Kasumi-1 (cell line): ENCODE measurements at places on chromosomes 3 and 15.

DNA sequence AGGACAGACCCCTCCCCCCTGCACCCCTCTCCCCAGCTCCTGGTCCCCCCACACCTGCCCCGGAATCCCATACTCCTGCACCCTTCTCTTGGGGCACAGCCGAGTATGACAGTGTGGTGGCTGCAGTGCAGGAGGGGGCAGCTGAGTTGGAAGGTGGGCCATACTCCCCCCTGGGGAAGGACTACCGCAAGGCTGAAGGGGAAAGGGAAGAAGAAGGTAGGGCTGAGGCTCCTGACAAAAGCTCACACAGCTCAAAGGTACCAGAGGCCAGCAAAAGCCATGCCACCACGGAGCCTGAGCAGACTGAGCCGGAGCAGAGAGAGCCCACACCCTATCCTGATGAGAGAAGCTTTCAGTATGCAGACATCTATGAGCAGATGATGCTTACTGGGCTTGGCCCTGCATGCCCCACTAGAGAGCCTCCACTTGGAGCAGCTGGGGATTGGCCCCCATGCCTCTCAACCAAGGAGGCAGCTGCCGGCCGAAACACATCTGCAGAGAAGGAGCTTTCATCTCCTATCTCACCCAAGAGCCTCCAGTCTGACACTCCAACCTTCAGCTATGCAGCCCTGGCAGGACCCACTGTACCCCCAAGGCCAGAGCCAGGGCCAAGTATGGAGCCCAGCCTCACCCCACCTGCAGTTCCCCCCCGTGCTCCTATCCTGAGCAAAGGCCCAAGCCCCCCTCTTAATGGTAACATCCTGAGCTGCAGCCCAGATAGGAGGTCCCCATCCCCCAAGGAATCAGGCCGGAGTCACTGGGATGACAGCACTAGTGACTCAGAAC is 9.8 kb downstream of the MAP1A start:
- no peak for DNase-seq

- DNase-seq = no peak
Measured at GRCh38 chr15:51878446-51879386, 49.3 kb downstream of the TMOD3 start.

- DNase-seq = no peak
Measured at GRCh38 chr3:81735334-81735733, 26.1 kb downstream of the GBE1 start.

DNA sequence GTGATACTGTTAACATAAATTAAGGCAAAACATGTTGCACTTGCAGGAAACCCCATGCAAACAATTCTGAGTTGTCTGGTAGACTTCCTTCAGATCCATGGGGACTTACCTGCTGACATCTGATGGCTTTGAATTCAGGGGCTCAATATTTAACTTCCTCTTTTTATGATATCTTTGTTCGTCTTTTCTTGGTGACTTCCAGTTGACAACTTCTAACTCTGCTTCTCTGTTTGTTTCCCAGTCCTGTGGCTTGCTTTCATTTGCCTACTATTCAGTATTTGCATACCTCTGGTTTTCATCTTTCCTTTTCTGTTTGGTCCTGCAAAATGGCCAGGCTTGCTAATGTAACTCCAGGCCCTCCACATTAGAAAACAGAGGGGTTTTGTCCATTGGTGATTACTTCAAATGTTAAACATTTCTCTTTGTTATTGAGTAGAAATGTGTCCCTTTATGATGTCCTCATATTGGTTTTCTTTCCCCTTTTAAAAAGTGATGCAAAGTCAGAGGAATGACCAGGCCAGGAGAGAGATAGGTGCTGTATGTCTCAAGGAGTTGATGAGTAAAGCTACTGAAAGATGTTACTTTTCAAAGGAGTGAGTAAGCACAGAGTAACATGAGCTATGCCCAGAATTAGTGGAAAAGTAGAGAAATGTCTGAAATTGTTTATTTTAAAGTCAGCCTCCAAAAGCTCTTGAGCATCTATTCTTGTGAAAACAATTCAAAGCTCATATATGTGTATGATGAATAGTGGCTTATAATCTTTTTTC is 335.9 kb downstream of the LPP start:
- peak; percentile 11 for DNase-seq

GRCh38 chr3:5186858-5187155 is 700 bp upstream of the EDEM1 start:
- DNase-seq = peak; percentile 46

DNA sequence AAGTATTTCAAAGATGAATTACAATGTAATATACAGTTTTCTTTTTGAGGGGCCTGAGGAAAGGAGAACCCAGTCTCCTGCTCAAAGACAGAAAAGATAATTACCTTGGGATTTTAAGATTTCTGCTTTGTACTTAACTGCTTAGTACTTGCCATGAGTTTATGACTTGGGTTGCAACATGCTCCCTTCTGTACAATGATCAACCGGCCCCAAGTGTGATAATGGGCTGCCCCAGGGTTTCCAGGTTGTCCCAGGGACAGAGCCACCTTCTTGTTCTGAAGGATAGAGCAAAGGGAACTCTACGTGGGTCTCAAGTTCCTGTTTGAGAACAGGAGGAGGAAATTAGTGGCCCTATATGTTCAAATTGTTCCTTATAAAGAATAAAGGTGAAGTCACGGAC is 104.8 kb downstream of the ABHD5 start:
- no peak for DNase-seq

DNA sequence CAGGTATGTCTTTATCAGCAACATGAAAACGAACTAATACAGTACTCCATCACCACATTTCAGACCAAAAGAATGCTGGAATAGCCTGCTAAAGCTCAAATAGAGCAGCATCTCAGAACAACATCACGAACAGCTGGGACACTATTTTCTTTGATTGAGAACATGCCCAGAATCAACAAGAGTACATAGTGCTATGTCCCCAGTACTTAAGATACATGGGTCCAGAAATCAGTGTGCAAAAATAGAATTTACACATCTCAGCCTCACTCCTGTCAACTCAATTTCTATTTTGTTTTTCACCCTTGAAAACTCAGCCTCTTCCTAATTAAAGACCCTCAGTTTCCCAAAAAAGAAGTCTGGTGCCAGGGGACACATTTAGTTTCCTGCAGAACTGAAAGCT is 753.9 kb downstream of the AGBL1 start:
- DNase-seq = no peak

DNA sequence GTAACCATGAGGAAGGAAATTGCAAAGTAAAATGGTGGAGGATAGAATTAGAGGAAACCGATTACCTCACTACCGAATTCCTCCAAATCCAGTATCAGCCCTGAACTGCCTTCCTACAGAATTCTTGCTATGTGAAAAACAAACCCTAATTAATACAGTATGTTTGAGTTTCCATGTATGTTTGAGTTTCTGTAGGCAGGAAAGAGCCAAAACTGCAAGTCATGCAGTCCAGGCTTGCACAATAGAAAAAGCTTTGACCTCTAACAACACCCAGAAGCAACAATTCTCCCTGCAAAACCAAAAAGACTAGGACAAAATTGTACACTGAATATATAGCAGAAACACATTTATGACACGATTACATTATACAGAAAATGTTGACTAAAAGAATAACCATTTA is 614.8 kb downstream of the DIPK2A start:
- DNase-seq = no peak

GRCh38 chr15:25054943-25055342 is 100.2 kb downstream of the SNRPN start:
- no peak for DNase-seq

- no peak for DNase-seq
Measured at GRCh38 chr3:8964436-8965370, 1.4 kb upstream of the RAD18 start.

DNA sequence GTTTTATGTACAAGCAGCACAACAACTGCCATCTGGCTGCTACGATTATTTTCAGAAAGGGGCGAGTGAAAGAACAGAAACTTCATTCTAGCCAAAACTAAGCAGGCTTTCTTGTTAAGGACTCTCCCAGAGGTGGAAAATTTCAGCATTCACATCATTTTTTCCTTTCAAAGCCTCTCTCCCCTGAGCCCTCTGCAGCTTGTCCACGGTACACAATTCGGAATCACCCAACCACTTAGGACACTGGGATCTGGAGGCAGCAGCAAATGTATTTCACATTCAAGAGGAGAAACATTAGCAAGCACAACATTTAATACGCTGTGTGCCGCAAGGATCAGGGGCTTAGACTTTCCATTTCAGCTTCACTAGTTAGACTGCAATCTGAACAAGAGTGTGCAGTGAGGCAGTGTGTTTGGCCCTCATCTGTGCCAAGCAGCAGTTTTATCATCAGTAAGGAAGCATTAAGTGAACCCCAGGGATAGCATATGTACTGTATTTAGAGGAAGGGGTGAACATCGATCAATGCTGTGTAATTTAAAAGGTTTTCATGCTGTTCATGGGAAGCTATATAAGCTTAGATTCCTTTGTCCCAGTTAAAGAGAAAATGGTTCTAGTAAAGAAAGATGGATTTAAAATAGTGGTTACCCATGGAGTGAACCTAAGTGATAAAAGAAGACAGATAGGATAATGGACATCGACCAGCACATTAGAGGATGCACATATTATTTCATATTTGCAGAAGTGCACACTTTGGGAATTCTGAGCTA is 504.9 kb downstream of the TBL1XR1 start:
- no peak for DNase-seq

DNA sequence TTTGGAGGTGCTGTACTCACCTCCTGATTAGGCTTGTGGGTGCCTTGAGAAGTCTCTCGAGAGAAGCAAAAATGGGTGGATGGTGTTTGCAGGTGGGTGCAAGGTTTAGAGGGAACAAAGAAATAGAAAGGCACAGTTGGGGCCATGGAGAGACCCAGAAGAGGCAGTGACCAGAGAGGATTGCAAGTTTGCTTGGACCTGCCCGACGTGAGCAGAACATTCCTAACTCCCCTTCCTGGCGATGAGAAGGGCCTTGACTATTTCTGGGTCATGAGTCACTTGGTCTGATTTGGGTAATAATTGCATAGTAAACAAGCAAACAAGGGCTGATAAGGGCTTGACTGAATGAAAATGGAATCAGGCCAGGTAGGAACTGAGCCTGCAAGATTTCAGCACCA is 7.0 kb upstream of the CTSH start:
- DNase-seq = no peak

- no peak for DNase-seq
Measured at GRCh38 chr3:37741644-37742043, 120.0 kb upstream of the CTDSPL start.

- DNase-seq = no peak
Measured at GRCh38 chr15:72060687-72061250, 57.2 kb downstream of the MYO9A start.

GRCh38 chr3:32569540-32570420 is 878 bp downstream of the DYNC1LI1 start:
- DNase-seq = peak; percentile 49

- peak; percentile 12 for DNase-seq
Measured at GRCh38 chr3:101216710-101217465, 103.5 kb downstream of the IMPG2 start.

GRCh38 chr15:43529141-43529540 is 11.7 kb downstream of the MAP1A start:
- no peak for DNase-seq

- DNase-seq = no peak
Measured at GRCh38 chr3:70042641-70043040, 43.1 kb downstream of the SAMMSON start.
